Lung (tissue), 17 donors: ENCODE measurements at places on chromosomes 16 and 17. TPM values are rescaled to one million over a fixed set of nuclear protein-coding genes. Genes with fewer than 3 reads are reported as not detected.

Gene SEZ6L2
- 6.4 TPM for total RNA-seq

Gene DLX3
- total RNA-seq: 0.52 TPM

Gene KREMEN2
- total RNA-seq: 0.15 TPM

Gene CDRT15
- total RNA-seq: not detected

Gene TP53TG3F
- not detected for total RNA-seq
